Hair follicular keratinocyte (primary cell): ENCODE measurements at places on chromosomes 1 and 21. TPM values are rescaled to one million over a fixed set of nuclear protein-coding genes. Genes with fewer than 3 reads are reported as not detected.

TRABD2B gene
- total RNA-seq = 0.08 TPM in 1 of 2 replicates, not detected in the other

S100A5 gene
- not detected in 2 replicates for total RNA-seq

KCNT2 gene
- 0.08 TPM in 1 of 2 replicates, not detected in the other for total RNA-seq

CRYAA gene
- total RNA-seq = not detected in 2 replicates

KIF21B gene
- total RNA-seq = 1.2 and 2.9 TPM in 2 replicates

OR2M3 gene
- total RNA-seq = not detected in 2 replicates

COL11A1 gene
- total RNA-seq = 6.1 and 12.1 TPM in 2 replicates

SH2D2A gene
- 10.5 and 12.8 TPM in 2 replicates for total RNA-seq

APCS gene
- total RNA-seq = not detected in 2 replicates

TTC22 gene
- 10.6 and 10.9 TPM in 2 replicates for total RNA-seq

RHBDL2 gene
- 3.9 and 8.7 TPM in 2 replicates for total RNA-seq

EXTL1 gene
- not detected in 2 replicates for total RNA-seq

L1TD1 gene
- total RNA-seq = 1.2 and 3.4 TPM in 2 replicates

TNFRSF18 gene
- total RNA-seq = not detected in 2 replicates

CLCA1 gene
- total RNA-seq = 0.08 TPM in 1 of 2 replicates, not detected in the other

RUNX1 gene
- 10.3 and 17.9 TPM in 2 replicates for total RNA-seq

PEA15 gene
- 37.5 and 55.2 TPM in 2 replicates for total RNA-seq
